ENCODE measurements at places on chromosomes 13 and 19. TPM values are rescaled to one million over a fixed set of nuclear protein-coding genes. Genes with fewer than 3 reads are reported as not detected.

Gene PSG1
- not detected for total RNA-seq

Gene KLK3
- not detected for total RNA-seq

- no peak for DNase-seq
These were observed 222.1 kb downstream of the MZT1 start for GRCh38 chr13:72505376-72505775.

DNA sequence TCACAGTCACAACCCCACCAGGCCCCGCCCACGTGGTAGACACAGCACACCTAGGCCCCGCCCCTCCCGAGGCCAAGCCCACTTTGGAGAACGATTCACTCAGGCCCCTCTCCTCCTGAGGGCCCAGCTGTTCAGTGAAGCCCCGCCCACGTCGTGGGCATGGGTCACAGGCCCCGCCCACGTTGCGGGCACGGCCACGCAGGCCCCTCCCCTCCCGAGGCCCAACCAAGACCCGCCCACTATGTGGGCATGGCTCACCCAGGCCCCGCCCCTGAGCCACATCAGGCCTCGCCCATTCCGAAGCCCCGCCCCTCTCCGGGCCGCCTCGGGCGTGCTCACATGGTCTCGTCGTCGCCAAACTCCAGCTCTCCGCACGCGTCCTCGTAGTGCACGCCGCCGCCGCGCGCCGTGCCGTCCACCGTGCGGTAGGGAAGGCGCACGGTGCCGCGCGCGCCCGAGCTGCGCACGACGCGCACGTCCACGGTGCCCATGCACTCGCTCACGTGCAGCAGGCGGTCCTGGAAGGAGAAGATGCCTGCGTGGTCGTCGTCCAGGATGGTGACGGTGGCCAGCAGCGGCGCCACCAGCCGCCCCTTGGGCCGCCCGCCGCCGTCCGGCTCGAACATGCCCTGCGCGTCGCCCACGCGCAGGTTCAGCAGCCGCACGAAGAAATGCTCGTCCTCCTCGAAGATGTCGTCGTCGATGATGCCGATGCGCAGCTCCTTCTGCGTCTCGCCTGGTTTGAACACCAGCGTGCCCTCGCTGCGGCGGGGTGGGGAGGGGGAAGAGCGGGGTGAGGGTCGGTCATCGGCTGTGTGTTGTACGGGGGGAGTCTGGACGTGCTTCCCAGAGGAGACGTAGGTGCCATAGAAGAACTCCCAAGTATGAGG lies 24.0 kb downstream of the SLC8A2 start:
- no peak for DNase-seq

GRCh38 chr19:33872445-33873320 lies 76.0 kb downstream of the KCTD15 start:
- DNase-seq = no peak

GRCh38 chr19:5128936-5129389 lies 160.1 kb downstream of the KDM4B start:
- DNase-seq = no peak
